ENCODE measurements at places on chromosomes 4 and X.

DNA sequence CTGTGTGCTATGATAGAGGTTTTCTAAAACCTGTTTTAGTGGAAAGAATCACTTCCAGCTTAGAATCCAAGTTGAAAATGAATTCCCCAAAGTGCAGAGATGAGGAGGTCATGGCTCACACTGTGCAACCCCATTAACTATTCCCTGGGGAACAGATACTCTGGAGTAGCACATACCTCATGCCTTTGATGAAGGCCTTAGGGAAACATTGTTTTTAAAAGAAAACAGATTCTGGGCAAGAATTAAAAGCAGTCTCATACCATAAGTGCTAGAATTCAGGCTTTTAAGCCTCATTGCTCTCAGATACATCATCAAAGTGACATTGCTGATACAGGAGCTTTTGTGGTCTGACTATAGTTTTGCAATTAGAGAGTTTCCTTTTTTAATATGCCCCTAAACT lies 115.1 kb downstream of the NDST4 start:
- DNase-seq: no peak

GRCh38 chrX:14802943-14803710 lies 69.7 kb downstream of the FANCB start:
- no peak for DNase-seq

DNA sequence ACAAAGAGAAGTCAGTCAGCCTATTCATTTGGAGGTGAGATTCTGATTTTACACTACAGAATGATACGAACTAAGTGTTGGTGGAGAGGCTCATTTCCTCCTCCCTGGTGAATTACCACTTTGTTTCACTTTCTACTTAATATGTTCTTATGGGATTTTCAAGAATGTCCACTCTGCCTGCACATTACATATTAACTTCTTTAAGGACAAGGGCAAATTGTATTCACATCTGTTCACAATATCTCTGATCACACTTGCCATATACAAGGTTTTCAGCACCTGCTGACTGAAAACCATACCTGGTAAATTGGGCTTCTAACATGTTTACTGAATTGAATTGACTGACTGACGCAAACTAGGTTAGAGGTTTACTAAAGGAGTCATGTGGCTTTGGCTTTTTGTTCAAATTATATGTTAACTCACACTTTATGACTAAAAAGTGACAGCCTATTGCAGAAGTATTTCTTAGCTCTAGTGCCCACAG lies 188.4 kb upstream of the MBNL3 start:
- DNase-seq: no peak

DNA sequence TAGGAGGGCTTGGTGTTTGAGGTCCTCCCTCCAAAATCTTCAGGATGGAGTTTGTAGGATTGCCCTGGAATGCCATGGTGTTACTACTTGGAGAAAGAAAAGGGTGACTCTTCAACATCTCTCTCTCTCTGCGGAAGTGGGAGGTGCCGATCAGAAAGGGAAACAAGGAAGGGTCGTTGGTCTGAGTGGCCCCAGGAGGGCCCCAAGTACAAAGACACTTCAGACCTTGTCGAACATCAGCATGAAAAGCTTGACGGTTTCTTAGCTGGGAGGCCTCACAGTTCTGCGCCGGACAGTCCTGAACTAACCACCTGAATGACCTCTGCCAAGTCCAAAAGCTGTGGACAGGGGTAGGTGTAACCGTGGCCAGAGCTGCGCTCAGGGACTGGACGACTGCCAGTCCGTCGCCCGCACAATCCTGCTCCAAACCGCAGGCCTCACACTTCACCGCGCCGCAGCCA lies 646 bp upstream of the GSX2 start:
- no peak for DNase-seq

DNA sequence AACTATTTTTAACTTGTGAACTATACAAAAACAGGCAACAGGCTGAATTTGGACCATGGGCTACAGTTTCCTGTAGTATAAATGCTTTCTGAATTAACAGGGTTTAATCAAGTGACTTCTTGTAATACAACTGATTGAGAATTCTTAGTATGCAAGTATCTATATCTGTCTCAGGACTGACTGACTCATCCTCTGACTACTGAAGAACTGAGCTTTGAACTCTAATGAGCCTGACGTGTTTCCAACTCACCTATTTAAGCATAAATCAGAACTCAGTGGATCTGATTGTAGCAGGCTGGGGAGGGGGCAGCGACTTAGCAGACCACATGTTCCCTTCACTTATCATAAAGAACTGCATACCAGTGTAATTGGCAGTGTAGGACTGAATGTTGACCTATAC lies 7.8 kb downstream of the SPATA4 start:
- DNase-seq: no peak

- DNase-seq: no peak
Measured at GRCh38 chrX:139831675-139832456, 101.0 kb downstream of the ATP11C start.

- DNase-seq: no peak
Measured at GRCh38 chrX:49053223-49054072, 5.4 kb upstream of the CCDC120 start.

DNA sequence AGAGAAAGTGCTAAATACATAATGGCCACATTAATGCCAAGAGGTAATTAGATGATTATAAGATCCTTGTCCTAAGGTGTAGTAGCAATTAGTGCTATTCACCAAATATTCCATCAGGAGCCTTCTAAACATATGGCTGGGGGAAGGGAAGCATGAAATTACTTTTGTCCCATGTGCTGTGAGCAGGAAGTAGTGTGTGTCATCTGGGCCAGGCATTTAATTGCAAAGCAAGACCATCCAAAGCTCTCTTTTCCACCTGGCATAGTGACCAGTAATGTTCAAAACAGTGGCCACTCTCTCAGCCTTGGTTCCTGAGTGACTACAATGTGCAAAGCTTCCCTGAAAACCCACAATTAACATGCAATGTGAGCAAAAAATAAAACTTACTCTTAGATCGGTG lies 144.2 kb upstream of the FAM241A start:
- DNase-seq: no peak

DNA sequence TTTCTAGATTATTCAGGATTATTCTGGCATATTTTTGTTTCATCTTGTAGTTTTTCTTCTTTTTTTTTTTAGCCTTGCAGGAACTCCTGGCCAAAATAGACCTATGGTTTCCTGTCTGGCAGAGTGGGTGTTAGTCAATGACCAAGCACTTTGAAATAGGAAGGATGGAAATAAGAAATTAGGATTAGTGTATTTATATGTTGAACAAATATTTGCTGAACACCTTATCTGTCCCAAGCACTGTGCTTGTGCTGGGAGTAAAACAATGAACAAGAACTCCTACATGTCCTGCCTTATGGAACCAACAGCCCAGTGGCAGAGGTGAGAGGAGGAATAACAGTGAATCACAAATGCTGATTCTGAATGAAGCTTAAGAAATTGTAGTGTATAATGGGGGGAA lies 4.5 kb downstream of the MMRN1 start:
- no peak for DNase-seq

DNA sequence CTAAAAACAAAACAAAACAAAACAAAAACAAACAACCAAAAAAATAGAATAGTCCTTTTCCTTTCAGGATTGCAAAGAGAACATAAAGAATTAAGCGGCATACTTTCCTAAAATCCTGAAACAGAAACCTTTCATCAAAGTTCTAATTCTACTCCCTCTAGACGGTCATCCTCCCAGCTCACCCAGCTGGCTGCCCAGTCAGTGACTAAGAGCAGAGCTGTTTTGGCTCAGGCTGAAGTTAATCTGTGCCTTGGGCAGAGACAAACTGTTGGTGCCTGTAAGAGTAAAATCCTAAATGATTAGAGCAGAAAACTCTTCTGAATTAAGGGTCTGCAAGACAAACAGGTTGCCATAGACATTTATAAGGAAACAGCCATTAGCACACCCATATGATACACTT lies 17.6 kb upstream of the WAS start:
- no peak for DNase-seq

GRCh38 chr4:83751336-83751949 lies 215.5 kb downstream of the GPAT3 start:
- DNase-seq: no peak

GRCh38 chr4:126894963-126895362 lies 737.8 kb upstream of the INTU start:
- DNase-seq: no peak

- no peak for DNase-seq
Measured at GRCh38 chr4:25926462-25926861, 12.4 kb downstream of the SMIM20 start.

DNA sequence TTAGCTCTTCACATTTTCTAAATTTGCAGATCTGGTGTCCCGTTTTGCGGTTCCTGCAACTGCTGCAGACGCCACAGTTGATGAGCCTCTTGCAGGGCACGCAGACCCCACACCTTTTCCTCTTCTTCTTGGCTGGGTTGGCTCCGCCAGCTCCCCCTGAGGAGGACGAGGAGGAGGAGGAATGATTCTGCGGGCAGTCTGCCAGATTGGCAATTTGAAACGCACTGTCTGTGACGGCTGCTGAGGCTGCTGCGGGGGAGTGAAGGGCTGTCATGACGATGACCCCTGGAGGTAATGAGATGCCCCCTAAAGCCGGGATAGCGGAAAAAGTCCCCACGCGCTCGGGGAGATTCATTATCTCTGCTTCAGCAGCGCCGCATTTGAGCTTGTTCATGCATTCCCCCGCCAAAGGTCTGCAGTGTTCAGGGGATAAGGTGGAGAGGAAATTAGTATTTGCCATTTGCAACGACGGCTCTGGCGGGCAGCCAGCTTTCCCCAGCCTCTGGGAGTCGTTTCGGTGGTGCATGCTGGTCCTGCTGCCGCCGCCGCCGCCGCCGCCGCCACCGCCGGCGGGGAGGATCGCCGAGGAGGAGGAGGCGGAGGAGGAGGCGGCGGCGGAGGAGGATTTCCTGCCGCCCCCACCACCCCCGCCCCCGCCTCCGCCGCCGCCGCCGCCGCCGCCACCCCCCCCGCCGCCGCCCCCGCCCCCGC lies 3.8 kb downstream of the CXXC4 start:
- no peak for DNase-seq

Measured in stimulated activated CD8-positive, alpha-beta memory T cell treated with anti-CD3 and anti-CD28 coated beads, Interleukin-7, amount 100 ng/mL, for 1 hour (primary cell).